GM20000 (cell line): ENCODE measurements at places on chromosomes 2 and 18.

DNA sequence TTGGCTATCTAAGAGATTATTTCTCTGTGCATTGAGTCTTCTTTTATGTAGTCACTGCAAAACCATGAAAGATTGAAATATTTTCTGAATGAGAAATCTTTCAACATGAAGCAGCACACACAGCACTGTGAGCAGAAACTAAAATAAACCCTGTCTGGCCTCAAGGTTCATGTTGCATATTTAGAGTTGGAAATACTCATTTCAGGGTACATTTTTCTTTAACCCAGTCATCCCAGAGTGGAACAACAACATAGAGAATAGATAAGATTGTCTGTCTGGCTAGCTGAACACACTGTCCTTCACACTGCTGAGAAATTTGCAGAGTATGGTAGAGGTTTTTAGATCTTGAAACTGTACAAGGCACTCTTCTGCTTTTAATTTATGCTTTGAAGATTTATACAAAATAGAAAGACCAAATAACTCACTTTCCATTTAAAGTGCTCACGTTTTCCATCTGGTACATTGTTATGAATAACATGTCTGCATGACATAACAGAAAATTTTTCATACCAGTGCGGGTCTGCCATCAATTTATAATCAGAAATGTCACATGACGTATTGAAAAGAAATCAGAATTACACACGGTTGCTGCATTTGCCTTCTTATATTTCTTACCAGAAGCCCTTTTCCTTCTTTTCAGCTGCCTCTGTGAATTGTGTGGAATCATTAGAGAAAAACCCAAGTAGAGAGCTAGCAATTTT, 25.0 kb upstream of the FN1 start:
- no peak for DNase-seq

DNA sequence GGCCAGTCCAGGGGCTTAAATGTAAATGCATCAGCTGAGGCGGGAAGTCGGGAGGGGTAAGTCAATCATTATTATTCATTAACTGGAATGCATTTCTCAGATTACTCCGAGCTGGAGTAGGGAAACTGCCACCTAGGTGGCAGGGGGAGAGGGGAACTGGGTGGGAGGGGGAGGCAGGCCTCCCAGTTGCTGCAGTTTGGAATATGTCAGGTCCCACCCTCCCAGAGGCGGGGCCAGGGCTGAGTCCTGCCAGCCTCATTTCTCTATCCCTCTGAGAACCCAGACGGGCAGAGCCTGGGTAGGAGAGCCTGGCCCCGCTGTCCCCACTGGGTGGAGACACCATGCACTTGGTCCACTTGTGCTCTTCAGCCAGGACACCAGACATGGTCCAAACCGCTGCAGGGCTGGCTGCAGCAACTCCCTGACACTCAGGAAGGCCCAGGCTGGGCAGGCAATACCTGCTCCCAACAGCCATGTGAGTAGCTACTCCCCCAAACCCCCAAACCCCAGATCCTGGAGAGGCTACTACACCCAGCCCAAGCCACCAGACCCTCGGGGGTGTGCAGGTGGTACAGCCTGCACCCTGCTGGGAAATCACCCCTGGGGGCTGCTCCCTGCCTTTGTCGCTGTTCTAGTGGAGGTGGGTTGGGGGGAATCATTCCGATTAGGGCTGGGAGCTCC, at the start of gene GPBAR1:
Gene GPBAR1, plus strand, starts transcription at position 274 of the 681 bp plus-strand sequence. CDS start 1,710 bp downstream, outside the sequence.
- DNase-seq, result no peak

DNA sequence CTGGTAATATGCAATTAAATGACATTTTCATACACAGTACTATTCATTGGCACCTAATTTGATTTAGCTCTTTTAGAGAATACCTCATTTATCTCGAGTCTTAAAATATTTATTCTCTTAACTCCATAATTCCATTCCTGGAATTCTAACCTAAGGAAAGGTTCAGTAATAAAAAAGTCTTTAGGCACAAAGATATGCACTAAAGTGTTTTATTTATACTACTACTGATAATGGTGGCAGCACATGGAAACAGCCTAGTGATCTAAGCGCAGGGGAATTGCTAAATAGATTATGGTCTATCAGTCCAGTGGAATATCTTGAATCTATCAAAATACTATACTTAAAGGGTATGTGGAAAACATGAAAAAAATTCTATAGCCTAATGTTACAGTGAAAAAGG, 142.5 kb upstream of the LTBP1 start:
- DNase-seq, result no peak

- no peak for DNase-seq
These were observed 357.6 kb upstream of the CWC22 start for GRCh38 chr2:180364719-180365118.

GRCh38 chr2:99397266-99397920, 60.2 kb downstream of the EIF5B start:
- no peak for DNase-seq

DNA sequence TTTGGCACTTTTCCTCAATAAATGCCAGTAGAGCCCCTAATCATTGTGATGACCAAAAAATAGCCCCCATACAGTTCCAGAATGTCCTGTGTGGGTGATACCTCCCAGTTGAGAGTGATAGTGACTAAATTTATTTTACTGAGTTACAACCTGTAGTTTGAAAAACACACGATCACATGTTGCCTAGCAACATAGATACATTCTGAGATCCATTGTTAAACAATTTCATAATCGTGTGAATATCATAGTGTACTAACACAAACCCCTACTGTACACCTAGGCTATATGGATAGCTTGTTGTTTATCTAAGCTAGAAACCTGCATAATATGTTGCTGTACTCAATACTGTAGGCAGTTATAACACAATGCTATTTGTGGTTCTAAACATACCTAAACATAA, 30.6 kb downstream of the KCMF1 start:
- no peak for DNase-seq

GRCh38 chr18:55244546-55244945, 285.3 kb upstream of the CCDC68 start:
- no peak for DNase-seq

DNA sequence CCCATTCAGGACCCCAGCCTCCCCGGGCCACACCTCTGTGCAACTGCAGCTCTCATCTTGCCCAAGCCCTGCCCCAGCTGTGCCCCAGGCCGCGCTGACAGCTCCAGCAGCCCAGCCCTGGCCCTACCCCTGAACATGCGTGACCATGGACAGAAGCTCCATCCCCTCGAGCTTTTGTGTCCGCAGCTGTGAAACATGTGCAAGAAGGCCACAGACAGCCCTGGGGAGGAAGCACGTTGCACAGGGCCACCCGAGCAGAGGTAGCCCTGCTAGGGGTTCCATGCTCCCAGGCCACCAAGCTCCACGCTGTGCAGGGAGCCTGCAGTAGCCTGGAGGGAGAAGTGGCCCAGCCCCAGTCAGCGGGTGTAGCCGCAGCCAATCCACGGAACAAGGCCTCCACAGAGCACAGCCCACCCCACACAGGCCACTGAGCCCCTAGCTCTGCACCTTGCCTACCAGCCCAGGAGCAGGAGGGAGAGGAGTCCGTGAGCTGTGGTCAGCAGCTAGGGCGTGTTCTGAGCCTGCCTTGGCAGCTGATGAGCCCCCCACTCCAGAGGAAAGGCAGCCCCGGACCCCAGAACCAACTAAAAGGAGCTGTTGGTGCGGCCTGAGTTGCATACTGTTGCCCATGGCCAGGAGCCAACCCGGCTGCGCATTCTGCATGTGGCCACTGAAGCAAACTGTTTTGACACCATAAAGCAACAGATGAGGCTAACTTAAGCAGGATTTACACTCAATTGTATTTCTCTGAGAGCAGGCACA, 184.0 kb downstream of the SEPTIN10 start:
- no peak for DNase-seq

DNA sequence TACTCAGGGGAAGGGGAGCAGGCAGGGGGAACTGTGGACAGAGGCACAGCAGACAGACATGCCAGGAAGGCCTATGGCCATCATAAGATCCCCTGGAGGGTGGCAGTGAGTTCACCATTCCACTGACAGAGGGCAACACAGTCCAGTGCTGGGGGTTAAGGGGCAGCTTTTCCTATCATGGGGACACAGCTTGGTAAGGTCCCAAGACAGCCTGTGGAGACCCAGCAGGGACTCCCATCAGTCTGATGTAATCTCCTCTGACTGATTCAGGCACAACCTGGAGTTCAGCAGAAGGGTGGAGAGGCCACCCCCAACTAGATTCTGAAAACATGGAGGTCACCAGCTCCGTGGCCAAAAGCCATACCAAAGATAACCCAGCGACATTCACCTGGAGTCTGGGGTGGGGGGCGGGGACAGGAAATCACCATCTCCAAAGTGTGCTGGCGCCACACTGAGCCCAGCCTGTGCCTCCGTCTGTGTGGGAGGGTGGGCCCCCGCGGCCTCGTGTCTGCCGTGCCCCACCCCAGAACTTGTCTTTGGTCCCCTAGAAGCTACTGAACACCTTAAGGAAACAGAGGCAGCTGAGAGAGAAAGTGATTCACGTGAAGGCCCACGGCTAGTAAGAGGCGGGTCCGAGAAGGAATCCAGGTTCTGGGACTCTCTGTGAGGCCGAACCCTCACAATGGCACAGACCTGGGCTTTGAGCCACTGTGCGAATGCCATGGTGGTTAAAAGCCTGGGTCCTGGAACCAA, 28.6 kb downstream of the DNMT3A start:
- DNase-seq, result no peak

GRCh38 chr2:29115797-29116781, 874 bp downstream of the CLIP4 start:
- peak; percentile 76 for DNase-seq

GRCh38 chr2:113232740-113233139, 46.0 kb downstream of the PAX8 start:
- no peak for DNase-seq

DNA sequence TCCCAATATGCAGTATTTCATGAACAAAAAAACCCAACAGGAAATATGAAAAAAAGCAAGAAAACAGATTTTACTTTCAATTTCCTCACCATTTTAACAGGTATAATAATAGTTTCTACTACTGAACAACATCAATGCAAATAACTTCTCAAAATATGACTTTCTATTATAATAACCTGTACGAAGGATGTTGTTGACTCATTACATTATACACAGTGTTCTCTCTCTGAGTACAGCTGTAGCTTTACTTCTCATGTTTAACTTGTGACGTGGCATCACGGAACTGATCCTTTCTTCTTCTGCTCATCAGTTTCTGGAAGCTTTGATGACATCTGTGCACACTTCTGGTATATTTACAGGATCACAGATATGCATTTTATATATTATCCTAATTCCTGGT, 40.0 kb downstream of the FAM228A start:
- peak; percentile 86 for DNase-seq
